B cell (primary cell): ENCODE measurements at places on chromosomes 3 and 15.

DNA sequence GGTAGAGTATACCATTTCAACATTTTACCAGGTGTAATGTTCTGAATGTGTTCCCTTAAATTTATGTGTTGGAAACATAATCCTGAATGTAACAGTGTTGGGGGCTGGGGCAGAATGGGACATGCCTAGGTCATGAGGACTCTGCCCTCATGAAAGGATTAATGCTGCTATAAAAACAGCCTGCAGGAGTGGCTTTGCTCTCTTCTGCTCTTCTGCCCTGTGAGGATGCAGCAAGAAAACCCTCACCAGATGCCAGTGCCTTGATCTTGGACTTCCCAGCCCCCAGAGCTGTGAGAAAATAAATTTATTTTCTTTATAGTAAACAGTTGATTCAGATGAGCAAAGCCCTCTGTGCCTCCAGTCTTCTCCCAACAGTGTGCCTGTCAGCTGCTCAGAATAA is 326.0 kb upstream of the ONECUT1 start:
- DNase-seq, result no peak

DNA sequence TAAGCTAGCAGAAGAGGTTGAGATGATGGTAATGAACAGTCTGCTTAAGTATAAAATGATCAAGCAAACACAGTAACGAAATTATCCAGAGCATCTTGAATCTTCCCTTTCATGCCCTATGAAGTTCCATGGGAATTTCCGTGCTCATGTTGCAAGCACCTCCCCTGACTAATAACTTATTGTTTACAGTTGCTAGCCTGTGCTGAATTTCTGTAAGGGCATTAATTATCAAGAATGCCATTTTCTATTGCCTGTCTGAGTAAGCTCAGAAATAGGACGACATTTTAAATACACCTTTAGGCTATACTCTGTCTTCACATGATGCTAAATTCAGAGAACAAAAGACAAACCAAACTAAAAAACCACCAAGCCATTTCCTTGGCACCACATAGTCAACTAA is 257.5 kb upstream of the LRTM1 start:
- DNase-seq, result no peak

GRCh38 chr3:73072634-73073033 is 11.2 kb downstream of the EBLN2 start:
- no peak for DNase-seq

GRCh38 chr3:101813817-101814440 is 34.9 kb downstream of the NXPE3 start:
- peak; percentile 59 for DNase-seq

DNA sequence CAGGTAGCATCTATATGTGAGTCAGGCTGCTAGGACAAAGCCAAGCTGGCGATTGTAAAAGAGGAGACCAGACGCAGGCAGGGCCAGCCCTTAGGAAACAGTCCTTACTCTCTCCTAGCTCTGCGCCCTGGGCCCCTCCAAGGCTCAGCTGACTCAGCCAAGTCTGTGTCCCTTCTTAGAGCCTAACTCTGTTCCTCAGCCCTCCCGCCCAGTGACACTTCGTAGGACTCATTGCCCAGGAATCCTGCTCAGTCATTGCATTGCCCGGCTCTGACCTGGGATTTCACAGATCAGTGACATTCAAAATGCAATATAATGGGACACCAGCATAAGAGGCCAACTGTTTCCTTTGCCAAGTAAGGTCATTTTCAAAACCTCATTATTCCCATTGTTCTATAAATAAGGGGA is 244.2 kb downstream of the TLE3 start:
- DNase-seq, result no peak

GRCh38 chr3:19738846-19739245 is 195.2 kb downstream of the EFHB start:
- no peak for DNase-seq

- DNase-seq, result no peak
Measured at GRCh38 chr3:178851564-178851963, 220.0 kb downstream of the ZMAT3 start.

GRCh38 chr3:131596884-131597283 is 94.1 kb upstream of the MRPL3 start:
- DNase-seq, result no peak

DNA sequence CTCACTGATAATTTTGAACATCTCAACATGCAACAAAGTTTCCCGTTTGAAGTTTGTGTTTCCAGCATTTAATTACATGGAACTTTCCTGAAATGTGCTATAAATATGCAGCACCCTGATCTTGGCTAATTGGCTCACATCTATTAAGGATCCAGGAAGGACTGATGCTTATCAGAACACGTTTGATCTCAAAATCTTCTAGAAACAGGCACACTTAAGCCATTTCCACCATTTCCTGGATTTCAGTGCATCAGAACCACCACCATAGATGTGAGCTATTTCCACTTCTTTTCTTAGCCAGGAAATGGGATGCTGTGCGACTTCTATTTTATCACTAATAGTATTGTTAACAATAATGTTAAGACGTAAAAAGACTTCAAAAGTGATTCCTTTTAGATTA is 228.9 kb downstream of the FEZF2 start:
- DNase-seq, result no peak

GRCh38 chr3:151321526-151321925 is 4.9 kb upstream of the GPR87 start:
- no peak for DNase-seq

- peak; percentile 62 for DNase-seq
Measured at GRCh38 chr15:79028411-79028964, 62.1 kb downstream of the RASGRF1 start.

- no peak for DNase-seq
Measured at GRCh38 chr3:10515884-10516495, 10.6 kb upstream of the ATP2B2 start.

GRCh38 chr3:22660606-22661005 is 542.5 kb upstream of the UBE2E2 start:
- DNase-seq, result no peak

- DNase-seq, result no peak
Measured at GRCh38 chr3:53763353-53763752, 82.9 kb downstream of the CHDH start.

DNA sequence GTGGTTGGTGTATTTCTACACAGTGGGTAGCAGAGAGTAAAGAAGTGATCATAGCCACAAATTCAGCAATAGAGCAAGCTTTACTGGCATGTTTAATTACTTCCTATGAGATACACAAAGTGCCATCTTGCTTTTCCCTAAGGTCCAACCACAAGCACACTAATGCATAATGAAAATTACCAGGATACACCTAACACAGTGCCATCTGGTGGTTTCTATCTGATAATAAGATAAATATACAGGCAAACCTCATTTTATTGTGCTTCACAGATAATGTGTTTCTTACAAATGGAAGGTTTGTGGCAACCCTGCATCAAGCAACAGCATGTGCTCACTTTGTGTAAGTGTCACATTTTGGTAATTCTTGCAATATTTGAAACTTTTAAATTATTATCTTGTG is 223.0 kb downstream of the NSUN3 start:
- DNase-seq, result no peak

GRCh38 chr3:6994081-6994668 is 133.3 kb downstream of the GRM7 start:
- DNase-seq, result no peak

DNA sequence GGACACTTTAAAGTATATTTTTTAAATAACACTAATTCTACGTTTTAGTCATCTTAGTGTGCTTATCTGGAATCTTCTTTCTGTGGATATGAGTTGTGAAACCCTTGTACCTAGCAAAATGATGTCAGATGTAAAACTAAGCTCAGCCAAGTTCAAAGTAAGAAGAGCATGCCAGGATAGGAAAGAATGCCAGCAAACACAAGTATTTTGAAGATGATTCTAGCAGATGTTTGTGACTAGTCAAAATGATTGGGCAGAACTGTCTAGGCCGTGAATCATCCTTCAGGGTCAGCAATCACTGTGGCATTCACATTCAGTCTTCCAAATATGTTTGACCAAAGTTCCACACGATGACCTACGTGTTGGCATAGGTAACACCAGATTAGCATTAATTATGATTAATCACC is 5.4 kb upstream of the PLOD2 start:
- DNase-seq, result no peak

GRCh38 chr3:107870943-107871638 is 219.7 kb downstream of the CD47 start:
- no peak for DNase-seq

DNA sequence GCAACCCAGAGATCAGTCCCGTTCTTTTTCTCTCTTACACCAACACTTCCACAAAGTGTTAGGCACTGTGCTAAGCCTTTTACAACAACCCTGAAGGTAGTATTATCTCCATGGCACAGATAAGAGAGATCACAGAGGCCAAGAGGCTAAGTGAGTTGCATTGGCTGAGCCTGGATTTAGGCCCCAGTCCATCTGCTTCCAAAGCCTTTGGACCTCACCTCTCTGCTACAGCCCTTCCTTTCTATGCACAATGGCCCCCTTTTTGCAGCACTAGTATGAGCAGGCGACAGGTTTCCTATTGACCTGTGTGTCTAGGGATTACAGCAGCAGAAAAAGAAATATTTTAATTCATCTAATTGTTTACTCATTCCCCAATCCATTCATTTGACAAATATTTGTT is 76.2 kb downstream of the CRYGS start:
- no peak for DNase-seq

DNA sequence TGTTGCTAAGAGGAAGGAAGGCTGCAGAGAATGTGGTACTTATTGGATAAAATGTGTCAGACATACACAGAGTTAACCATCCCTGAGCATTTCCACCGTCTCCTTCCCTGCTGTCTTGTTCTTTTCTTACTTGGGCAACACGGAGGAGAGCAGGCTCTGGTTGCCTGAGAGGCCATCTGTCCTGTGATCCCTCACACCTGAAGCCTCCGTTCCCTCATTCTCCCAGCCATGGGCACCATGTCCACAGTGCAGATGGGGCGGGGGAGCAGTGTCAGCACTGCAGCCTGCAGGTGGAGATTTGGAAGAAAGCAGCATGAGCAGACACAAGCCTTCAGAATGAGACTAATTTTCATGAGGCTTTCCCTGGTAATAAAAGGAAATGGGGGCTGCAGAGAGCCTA is 133.7 kb downstream of the CHCHD6 start:
- no peak for DNase-seq

DNA sequence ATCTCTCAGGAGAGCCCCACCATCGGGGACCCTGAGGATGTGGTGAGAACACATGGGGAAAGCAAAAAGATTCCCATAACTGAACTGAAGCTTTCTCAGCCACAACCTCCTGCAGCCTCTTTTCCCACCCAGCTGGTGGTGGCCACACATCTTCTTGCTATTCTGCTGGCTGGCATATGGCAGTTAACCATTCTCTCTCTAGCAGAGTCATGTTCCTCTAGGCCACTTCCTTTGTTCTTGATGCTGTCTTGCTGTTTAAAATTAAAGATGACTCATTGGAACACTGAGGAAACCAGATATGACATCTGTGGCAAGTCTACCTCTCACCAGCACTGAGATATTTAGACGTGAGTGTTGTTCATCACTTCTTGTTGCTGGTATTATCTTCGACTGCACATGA is 180.3 kb upstream of the ROBO2 start:
- DNase-seq, result no peak

- no peak for DNase-seq
Measured at GRCh38 chr3:158205994-158206393, 96.1 kb downstream of the RSRC1 start.

- no peak for DNase-seq
Measured at GRCh38 chr3:108225221-108225620, 3.0 kb upstream of the IFT57 start.

DNA sequence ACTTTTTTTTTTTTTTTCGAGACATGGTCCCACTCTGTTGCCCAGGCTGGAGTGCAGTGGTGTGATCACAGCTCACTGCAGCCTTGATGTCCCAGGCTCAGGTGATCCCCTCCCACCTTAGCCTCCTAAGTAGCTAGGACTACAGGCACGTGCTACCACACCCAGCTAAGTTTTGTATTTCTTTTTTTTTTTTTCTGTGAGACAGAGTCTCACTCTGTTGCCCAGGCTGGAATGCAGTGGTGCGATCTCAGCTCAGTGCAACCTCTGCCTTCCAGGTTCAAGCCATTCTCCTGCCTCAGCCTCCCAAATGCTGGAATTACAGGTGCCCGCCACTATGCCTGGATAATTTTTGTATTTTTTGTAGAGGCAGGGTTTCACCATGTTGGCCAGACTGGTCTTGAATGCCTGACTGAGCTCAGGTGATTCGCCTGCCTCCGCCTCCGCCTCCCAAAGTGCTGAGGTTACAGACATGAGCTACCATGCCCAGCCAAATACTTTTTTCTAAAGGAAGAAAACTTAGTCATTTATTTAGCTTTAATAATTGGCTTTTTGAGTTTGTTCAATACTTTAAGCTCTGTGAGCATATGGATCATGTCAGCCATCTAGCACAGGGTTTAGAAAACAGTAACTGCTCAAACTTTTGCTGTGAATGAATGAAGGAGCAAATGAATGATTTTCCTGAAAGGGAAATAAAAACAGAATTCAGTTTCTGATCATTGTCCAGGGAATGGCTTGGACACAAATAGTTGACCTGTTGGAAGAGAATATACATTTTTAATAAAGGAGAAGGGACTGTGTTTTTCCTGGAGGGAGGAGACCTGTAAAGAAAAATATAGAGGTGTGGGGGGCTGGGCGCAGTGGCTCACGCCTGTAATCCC is 26.0 kb downstream of the UBE2E1 start:
- no peak for DNase-seq

GRCh38 chr3:196813903-196814302 is 53.8 kb upstream of the SENP5 start:
- no peak for DNase-seq

DNA sequence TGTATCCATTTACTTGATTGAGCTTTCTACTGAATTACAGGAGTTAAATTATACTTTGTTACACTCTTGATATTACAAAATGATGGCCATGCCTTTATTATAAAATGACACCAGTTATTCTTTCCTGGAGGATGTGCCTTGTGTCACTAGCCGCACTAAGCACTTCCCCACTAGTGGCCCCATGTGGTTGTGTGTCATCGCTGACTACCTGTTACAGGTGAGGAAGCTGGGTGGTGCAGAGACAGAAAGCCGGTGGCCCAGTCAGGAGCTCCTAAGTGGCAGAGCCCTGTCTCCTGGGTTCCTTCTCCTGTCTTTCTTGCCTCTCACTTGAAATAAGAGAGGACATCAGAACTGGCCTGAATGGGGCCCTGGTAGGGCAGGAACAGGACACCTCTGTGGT is 96.8 kb downstream of the IGF1R start:
- no peak for DNase-seq

- DNase-seq, result peak; percentile 65
Measured at GRCh38 chr3:187072511-187072910, 66.8 kb downstream of the RPL39L start.

DNA sequence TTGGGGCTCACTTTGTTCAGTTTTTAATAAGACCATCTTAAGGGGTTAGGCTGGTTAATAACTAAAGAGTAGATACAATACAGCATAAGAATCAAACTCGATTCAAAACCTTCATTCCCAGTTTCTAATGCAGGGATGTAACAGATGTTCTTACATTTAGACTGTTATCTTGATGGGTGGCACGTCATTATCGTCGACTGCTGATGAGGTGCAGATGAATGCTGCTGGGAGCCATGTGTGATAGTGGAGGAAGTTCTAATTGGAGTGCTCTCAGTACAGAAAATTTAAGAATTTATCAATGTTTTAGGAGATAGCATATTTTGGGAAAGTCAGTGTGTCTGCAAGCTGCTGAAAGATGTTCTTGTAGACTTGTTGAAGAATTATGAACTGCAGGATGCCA is 331.5 kb downstream of the PTPRG start:
- DNase-seq, result no peak
